H4 (cell line): ENCODE measurements at places on chromosomes 3 and 15.

- no peak for DNase-seq
These were observed 124.2 kb downstream of the TMCO5A start for GRCh38 chr15:38058596-38059075.

- DNase-seq: no peak
These were observed 2.7 kb downstream of the FBN1 start for GRCh38 chr15:48642795-48643194.

- DNase-seq: no peak
These were observed 152.8 kb downstream of the CHDH start for GRCh38 chr3:53693451-53693850.

GRCh38 chr3:155194973-155195957, 98.2 kb downstream of the STRIT1 start:
- no peak for DNase-seq

DNA sequence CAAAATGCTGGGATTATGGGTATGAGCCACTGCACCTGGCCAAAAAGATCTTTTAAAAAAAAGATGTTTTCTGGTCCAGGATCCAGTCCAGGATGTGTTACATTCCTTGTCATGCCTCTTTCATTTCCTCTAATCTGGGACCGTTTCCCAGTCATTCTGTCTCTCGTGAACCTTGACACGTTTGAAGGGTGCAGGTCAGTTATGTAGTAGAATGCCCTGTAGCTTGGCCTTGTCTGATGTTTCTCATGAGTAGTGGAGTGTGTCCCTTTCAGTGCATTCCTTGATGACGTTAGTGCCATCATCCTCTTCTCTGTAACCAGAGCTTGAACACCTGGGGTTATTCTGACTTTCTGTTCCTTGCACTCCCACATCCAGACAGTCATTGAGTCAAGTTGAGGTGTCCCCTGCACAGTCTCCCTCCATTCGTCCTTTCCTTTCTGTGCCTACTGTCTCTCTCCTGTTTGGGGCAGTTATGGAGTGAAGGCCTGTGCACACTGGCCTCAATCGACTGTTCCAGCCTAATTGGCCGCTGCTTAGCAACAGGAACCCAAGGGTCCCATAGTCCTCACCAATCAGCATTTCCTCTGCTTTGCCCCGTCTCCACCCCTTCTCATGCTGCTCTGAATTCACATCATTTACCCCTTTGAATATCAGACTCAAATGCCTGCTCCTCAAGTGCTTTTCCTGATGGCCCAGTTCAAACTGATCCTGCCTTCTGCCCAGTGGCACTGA, 5.5 kb downstream of the FAM81A start:
- DNase-seq: no peak

GRCh38 chr3:122564155-122564912, at the start of the genes DTX3L and PARP9:
Gene DTX3L, plus strand, starts transcription at chr3:122564338. Its CDS starts 89 bp downstream, at chr3:122564427.
Gene PARP9, minus strand, starts transcription at chr3:122564300. Its CDS starts 4,680 bp downstream, at chr3:122559620.
- peak; percentile 88 for DNase-seq

GRCh38 chr3:150765949-150766720, 3.2 kb upstream of the SIAH2 start:
- peak; percentile 70 for DNase-seq

- peak; percentile 68 for DNase-seq
These were observed 464.9 kb downstream of the MFSD1 start for GRCh38 chr3:159266779-159267178.

- no peak for DNase-seq
These were observed 30.1 kb upstream of the SLC22A13 start for GRCh38 chr3:38235466-38235865.

GRCh38 chr3:146222204-146223046, 28.5 kb downstream of the PLSCR4 start:
- DNase-seq: peak; percentile 39

GRCh38 chr3:60260546-60260945, 990.7 kb downstream of the FHIT start:
- DNase-seq: no peak

DNA sequence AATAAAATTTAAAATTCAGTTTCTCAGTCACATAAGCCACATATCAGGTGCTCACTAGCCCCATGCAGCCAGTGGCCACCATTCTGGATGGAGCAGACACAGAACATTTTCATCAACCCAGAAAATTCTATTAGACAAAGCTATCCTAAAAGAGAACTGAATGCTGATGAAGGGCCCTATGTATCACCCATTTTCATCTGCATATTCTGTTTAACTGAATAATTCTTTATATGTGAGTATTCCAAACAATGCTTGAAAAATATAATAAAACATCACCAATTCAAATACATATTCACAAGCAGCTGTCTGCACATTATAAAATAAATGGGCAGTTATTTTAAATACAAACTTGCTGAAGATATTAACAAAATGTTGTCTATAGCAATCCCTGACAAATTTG, 14.2 kb upstream of the CFAP44 start:
- DNase-seq: no peak
